ENCODE measurements at places on chromosomes 5 and 9. TPM values are rescaled to one million over a fixed set of nuclear protein-coding genes. Genes with fewer than 3 reads are reported as not detected.

- no peak for DNase-seq
These were observed 129.9 kb downstream of the TLE4 start for GRCh38 chr9:79701651-79702050.

DNA sequence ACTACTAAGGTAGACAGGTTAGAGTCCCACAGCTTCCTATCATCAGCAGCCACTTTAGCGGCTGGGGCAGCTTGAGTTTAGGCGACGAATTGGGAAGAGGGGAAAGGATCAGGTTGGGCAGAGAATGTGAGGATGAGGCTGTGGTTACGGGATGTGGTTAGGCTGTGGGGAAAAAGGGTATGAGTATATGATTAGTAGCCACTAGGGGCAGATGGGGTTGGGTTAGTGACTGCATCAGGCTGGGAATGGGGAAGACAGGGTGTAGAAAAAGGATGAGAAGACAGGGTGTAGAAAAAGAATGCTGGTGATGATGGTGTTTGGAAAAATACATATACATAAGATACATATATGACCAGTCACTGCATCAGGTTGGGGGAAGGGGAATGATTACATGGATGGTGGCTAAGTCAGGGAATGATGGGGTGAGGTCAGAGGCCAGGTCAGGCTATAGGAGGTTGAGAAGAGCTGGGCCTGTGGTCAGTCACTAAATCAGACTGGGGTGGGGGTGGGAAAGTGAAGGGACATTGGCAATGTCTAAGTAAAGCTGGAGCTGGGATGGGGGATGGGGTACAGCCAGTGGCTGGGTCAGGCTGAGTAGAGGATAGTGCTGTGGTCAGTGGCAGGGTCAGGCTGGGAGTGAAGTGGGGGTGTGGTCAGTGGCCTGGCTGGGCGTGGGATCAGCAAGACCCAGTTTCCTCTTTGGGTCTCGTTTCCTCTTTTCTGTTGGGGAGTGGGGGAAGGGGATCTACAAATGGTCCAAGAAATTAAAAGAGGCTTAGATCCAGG is 2.1 kb downstream of the TLN1 start:
- DNase-seq = no peak

DNA sequence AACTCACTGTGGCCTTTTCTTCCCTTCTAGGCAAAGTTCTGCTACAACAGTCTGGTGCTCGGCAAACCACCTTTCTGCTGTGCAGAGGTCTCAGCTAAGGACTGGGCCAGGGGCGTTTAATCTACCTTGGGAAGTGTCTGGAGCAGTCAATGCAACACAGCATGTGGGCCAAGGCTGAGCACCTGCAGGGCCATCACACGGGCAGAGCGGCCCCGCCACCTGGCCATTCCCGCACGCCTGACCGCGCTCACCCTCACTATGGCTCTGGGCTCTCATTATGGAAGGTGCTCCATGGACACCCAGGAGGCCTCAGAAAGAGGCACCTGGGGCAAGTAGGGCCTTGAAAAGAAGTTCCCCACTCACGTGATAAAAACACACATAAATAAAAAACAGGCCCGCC is 65.7 kb upstream of the TBC1D9B start:
- no peak for DNase-seq

- DNase-seq = no peak
These were observed 151.3 kb upstream of the TRPC7 start for GRCh38 chr5:136516637-136517036.

DNA sequence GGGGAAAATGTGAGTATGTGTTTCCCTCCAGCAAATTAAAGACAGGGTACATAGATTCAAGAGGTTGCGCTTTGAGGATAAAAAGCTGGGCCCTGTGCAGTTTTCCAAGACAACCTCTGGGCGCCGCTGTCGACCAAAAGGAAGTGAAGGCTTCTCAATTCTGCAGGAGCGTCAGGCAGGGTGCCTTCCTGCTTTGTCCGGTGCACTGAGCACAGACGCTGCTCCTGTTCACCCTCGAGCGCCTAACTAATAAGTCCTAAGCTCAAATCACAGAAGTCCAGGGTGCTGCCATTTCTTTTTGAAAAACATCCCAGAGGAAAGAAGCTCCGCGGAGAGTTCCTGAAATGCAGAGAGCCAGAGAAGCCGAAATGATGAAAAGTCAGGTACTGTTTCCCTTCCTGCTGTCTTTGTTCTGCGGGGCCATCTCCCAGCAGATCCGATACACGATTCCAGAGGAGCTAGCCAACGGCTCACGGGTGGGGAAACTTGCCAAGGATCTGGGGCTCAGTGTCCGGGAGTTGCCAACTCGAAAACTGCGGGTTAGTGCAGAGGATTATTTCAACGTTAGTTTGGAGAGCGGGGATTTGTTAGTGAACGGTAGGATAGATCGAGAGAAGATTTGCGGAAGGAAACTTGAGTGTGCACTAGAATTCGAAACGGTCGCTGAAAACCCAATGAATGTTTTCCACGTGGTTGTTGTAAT is at the start of gene PCDHGB1:
PCDHGB1 (plus strand) TSS at position 183 of the 703 bp plus-strand sequence; CDS start at position 345, 162 bp downstream.
- DNase-seq = peak; percentile 83

GRCh38 chr9:87434366-87434765 is 63.3 kb upstream of the DAPK1 start:
- no peak for DNase-seq

GRCh38 chr9:20848490-20848889 is 164.4 kb downstream of the FOCAD start:
- no peak for DNase-seq

DNA sequence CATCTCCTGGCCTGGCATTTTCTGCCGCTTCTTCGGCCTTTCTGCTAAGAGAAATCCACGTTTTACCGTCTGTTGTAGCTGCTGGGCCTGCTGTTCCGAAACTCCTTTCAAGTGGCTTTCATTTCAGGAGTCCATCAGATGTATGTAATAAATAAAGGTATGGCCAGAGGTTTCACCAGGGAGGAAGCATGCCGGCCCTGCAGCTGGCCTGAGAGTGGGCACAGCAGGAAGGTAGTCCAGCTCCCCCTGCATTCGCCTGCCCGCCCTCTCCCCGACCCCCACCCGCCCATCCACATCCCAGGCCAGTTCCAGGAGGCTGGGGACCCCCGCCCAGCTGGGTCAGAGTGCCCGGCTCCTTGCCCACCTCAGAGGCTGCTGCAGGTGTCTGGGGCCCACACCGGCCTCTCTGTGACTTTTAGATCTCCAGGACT is 46.4 kb upstream of the EXOC3 start:
- DNase-seq = no peak

- no peak for DNase-seq
These were observed 569.9 kb downstream of the RAB3C start for GRCh38 chr5:59152701-59153245.

- DNase-seq = no peak
These were observed 12.1 kb downstream of the MELK start for GRCh38 chr9:36584620-36585460.

- no peak for DNase-seq
These were observed 284.8 kb downstream of the ADGRV1 start for GRCh38 chr5:90843443-90843842.

DNA sequence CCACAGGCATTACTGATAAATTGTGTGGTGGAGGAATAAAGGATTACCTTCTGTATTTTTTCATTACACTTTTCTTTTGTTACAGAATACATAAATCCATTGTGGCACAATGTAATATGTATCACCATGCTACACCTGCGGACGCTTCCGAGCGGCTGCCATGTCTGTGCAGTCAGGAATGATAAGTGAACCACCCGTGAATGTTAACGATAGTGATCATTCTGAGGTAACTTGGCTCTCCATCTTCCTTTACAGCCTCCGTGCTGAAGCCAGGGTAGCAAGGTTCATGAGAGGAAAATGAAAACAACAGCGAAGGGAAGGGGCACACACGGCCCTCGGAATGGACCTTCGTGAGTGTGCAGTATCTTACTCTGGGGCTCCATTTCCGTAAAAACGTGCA is 161.2 kb downstream of the MAPKAP1 start:
- DNase-seq = no peak

DNA sequence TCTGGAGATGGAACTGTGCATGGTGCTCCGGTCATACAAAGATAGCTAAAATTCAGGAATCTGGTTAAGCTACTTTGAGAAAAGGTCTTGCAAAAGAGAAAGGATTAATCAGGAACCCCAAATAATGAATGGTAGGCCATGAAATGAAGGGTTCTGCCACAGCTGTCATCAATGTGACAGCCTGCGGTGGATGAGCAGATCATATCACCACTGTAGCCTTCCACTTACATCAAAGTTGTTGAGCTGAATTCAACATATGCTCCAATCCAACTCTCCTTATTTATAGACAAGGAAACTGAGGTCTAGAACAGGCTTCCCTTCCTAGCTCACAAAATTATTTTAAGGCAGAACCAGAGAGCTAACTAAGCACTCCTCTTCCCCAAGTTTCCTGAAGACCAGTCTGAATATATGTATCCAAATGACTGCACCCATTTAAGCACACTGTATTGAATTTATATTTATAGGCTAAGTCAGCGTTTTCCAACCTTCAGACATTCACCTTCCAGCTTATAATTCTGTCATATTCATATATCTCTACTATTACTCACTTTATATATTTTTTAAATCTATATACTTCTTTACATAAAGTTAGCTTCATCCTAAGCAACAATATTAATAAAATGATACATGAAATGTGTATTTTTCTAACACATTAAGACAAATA is 13.9 kb upstream of the PTGER4 start:
- no peak for DNase-seq

GRCh38 chr5:177111720-177112394 is 21.7 kb upstream of the NSD1 start:
- DNase-seq = peak; percentile 96

DNA sequence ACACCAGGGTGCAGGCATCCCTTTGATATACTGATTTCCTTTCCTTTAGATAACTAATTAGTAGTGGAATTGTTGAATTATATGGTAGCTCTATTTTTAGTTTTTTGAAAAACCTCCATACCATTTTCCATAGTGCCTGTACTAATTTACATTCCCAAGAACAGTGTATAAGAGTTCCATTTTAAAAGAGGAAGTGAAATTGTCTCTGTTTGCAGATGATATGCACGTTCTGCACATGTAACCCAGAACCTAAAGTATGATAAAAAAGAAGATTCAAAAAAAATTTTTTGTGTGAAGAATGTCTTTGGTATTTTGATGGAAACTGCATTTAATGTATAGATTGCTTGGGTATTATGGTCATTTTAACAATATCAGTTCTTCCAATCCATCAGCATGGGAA is 424.0 kb upstream of the CCNH start:
- no peak for DNase-seq

DNA sequence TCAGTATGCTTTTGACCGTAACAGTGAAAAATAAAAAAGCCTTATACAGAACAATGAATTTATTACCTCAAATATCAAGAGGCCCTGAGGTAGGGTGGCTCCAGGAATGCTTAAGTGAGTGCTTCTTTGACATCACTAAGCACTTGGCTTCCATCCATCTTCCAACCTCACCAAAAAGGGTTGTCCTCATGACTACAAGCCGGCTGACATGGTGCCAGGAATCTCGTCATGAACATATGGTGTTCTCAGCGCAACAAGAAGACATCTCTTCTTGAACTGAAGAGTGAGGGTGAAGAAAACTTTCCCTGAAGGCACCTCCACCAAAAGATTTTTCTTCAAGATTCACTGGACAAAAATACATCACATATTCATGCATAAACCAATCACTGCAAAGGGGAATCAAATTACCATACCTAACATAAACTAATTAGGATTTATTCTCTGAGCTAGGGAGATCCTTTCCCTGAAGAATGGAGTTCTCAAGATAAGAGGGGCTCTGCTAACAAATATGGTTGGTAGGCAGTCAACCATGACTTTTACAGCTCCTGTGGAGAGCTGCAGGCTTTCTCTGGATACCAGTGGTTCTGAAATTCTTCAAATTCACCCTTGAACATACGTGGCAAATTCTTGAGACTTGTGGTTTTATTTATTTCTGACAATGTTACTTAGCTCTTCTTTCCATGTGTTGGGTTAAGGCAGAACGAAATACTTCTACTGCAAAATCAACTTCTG is 49.5 kb downstream of the AGXT2 start:
- no peak for DNase-seq

GRCh38 chr9:95280745-95281144 is 36.8 kb downstream of the FANCC start:
- DNase-seq = no peak

- DNase-seq = no peak
These were observed 125.9 kb downstream of the APBA1 start for GRCh38 chr9:69546265-69546664.

DNA sequence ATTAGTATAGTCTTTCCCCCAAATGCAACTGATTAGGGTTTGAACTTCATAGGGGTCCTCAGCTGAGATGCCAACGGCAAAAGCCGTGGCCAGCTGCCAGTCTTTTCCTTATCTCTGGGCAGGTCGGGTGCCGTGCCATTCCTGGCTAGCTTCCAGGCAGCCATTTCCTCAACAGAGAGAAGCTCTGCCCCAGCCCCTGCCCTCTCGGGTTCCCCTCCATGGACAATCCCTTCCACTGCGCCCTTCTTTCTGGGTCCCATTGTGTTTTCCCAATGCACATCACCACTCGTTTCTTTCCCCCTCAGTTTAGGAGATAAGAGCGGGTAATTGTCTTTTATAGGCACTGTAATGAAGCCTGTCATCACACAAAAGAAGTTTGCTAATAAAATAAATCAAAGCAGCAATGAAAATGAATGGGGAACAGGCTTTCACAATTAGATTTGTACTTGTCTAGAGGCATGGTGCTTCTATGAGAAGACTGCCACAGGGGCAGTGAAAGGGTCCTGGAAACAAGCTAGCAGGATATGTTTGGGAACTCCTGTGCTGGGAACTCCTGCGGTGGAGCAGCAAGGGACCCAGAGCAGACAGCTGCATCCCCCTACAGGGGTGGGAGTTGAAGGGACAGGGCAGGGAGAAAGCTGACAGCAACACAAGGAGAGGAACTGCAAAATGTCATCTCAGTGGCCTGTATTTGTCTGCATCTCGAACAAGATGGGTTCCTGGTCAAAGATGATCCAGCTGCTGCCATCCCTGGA is 48.0 kb upstream of the SAP30L start:
- DNase-seq = no peak

GRCh38 chr9:93134740-93135444 is 841 bp upstream of the NINJ1 start:
- no peak for DNase-seq

- DNase-seq = no peak
These were observed 187.6 kb upstream of the DMRT1 start for GRCh38 chr9:653856-654387.

GRCh38 chr5:149776361-149777305 is 46.5 kb downstream of the PPARGC1B start:
- no peak for DNase-seq

SPINK5 gene
- 2.0 TPM for total RNA-seq

TOR4A gene
- 9.2 TPM for total RNA-seq

NDFIP1 gene
- total RNA-seq = 26.1 TPM

OR13C4 gene
- total RNA-seq = not detected

SH3RF2 gene
- 0.95 TPM for total RNA-seq

LCN12 gene
- 1.7 TPM for total RNA-seq

PAEP gene
- total RNA-seq = not detected

CCDC192 gene
- 0.63 TPM for total RNA-seq

ROPN1L gene
- total RNA-seq = 0.73 TPM

ZFP37 gene
- total RNA-seq = 4.4 TPM

FBLL1 gene
- total RNA-seq = 8.6 TPM

FAM153A gene
- not detected for total RNA-seq

DMRT3 gene
- total RNA-seq = not detected

PLAA gene
- total RNA-seq = 64.5 TPM

Data from H1 (cell line).